Cortex of kidney (tissue), 1 donor: ENCODE measurements at places on chromosomes 3 and 15.

GRCh38 chr15:52857937-52858781 is 68.0 kb upstream of the ONECUT1 start:
- DNase-seq, result no peak

- DNase-seq, result no peak
Measured at GRCh38 chr3:45084361-45084760, 58.3 kb downstream of the CLEC3B start.

DNA sequence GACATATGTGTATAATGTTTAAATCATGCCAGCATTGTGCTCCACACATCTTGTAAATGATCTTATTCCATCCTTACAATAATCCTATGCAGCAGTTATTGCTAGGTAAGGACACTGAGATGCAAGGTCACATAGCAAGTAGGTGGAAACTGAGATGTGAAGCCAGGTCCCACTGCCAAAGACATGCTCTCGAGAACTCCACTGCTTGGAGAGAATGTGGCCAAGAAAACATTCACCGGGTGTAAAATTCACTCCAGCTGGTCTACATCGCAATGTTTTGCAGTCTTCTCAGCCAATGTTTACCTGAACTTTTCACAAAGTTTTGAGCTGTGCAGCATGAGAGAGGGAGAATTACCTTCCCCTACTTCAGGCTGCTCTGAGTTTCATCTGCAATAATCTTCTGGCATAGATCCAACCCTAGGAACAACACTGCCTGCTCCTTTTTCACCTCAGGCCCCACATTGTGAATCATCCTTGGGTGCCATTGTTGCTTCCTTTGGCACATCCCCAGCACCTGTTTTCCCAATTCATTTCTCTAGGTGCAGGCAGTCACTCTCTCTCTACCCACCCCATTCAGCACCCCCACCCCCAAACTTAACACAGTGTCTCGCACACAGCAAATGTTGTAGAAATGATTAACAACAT is 53.5 kb upstream of the PRTG start:
- DNase-seq, result no peak

GRCh38 chr15:32716915-32717425 is 834 bp upstream of the GREM1 start:
- DNase-seq, result no peak

DNA sequence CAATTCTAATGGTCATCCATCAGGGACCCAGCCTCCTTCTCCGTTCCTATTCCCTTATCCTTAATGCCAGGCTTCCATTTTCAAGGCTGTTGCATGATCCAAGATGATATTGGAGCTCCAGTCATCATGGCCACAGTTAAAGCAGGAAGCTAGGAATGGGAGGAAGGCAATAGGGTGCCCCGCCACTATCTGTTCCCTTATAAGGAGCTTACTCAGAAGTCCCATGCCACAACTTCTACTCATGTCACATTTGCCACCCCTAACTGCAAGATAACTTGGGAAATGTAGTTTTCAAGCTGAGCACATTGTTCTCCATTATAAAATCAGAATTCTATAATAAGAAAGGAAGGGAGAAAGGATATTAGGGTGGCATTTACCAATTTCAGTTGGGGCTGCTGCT is 38.6 kb upstream of the SPSB4 start:
- DNase-seq, result no peak

- no peak for DNase-seq
Measured at GRCh38 chr3:27224197-27224596, 145.0 kb downstream of the NEK10 start.

DNA sequence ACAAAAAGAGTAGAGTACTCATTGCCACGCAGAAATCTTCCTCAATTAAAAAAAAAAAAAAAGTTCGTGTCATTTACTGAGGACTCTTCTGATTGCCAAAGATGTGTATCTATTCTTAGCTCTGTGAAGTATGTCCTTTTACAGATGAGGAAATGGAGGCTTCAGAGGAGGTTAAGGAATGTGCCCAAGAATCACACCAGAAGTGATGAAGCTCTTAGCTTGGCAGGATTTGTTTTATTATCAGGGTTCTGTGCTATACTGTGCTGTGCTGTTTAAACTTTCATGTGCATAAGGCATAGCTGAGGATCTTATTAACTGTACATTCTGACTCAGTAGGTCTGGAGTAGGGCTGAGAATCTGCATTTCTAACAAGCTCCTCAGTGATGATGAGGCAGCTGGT is 665.2 kb upstream of the ADAMTS9 start:
- no peak for DNase-seq

GRCh38 chr3:61964566-61964965 is 403.2 kb downstream of the PTPRG start:
- no peak for DNase-seq

DNA sequence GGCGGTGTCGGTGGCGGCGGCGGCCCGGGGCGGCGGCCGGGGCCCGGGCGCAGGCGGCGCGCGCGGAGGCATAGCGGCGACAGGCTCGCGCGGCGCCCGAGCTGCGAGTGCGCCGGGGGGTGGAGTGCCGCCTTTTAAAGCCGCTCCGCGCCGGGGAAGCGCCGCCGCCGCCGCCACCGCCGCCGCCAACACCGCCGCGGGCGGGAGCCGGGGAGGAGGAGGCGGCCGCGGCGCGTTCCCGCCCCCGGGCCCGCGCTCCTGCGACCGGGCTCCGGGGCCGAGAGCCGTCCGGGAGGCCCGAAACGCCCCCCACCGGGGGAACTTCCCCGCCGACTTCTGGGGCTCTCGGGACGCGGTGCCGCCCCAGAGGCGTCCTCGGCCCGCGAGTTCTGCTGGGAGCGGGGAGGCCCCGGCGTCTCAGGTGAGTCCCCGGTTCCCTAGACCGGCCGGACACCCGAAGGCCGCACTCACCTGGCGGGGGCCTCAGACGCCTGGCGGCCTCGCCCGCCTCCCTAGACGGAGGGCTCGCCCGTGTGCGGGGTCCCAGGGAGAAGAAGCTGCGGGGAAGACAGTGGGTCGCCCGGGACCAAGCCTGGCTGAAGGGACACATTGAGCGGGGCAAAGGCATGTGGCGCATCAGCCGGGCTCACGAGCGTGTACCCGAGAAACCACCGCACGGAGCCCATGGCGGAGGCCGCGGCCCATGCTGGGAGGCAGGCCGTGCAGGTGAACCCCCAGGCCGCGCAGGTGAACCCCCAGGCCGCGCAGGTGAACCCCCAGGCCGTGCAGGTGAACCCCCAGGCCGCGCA is at the start of gene PCSK6:
PCSK6 (minus strand) TSS at position 109 of the 809 bp plus-strand sequence; CDS start at position 72, 37 bp downstream.
- no peak for DNase-seq

DNA sequence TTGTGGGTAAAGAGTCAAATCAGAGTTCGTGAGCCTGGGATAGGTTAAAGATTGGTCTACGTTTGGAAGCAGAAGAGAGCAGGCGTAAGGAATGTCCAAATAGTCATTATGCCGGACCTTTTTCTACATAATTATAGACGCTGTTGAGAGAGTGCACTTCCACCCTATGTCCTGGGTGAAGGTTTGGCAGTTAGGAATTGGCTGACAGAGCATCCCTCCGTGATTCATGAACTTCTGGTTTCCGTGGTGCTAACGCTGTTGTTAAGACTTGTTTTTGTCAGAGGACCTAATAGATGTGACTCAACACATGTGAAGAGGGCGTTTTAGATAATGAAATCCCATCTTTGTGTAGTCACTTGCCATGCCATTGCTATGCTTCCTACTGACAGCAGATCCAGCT is 1.1 kb downstream of the EAF1 start:
- no peak for DNase-seq

DNA sequence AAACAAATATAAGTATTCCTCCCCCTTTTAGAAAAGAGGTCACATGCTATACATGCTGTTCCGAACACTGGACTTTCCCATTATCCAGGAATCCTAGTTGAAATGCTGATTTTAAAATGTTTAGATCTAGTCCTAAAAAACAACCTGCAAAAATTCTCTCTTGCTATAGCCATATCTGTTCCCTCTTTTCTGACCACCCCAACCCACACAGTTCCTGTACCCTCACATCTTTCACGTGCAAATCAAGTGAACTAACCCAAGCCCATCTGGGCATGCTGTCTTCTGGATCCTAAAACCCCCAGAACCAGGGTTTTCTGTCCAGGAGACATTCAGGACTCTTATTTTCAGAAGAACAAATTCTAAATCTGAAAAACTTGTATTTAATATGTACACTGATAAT is 67.4 kb downstream of the RAD18 start:
- DNase-seq, result no peak

GRCh38 chr3:12591997-12592715 is 35.3 kb downstream of the MKRN2 start:
- no peak for DNase-seq

GRCh38 chr3:68631850-68632545 is 300.3 kb downstream of the TAFA4 start:
- no peak for DNase-seq

DNA sequence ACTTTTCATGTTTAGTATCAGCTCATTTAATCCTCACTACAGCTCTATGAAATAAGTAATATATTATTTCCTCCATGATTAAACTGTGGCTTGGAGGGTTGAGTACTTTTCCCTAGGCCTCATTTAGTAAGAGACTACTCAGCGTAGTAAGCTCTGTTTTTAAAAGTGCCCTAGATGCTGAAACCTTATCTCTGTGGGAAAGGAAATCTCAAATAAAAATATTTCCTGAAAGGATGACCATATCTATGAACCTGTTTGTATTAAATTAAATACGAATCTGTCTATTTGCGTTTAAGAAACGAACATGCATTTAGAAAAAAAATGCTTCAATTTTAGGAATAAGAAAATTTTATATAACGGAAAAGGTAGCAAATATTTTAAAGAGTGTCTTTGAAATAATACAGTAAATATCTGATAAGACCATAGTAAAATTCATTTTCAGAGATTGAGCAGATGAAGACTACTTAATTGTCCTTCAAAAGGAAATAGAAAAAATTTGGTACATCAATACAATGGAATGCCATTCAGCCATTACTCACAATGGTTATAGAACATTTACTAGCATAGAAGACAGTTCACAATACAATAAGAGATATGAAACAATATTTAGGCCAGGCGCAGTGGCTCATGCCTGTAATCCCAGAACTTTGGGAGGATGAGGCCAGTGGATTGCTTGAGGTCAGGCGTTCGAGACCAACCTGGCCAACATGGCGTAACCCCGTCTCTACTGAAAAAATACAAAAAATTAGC is 56.2 kb downstream of the ATG7 start:
- DNase-seq, result no peak

- DNase-seq, result no peak
Measured at GRCh38 chr3:195458316-195458717, 15.5 kb upstream of the ACAP2 start.

GRCh38 chr15:41416128-41416741 is 660 bp upstream of the RTF1 start:
- DNase-seq, result no peak

DNA sequence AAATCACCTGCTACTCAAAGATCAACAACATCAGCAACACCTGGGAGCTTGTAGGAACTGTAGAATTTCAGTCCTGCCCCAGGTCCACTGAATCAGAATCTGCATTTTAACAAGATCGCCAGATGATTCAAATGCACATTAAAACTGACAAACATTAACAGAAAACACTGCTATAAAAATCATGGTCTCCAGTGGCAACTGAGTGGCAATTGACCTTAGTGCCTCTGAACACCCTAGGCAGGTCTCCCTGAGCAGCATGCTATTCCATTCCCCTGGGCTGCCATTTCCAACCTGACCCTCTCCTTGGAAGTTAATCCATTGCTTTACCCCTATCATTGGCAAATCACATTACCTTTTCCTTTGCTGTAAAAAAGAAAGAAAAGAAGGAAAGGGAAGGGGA is 23.0 kb upstream of the TOP2B start:
- DNase-seq, result no peak

DNA sequence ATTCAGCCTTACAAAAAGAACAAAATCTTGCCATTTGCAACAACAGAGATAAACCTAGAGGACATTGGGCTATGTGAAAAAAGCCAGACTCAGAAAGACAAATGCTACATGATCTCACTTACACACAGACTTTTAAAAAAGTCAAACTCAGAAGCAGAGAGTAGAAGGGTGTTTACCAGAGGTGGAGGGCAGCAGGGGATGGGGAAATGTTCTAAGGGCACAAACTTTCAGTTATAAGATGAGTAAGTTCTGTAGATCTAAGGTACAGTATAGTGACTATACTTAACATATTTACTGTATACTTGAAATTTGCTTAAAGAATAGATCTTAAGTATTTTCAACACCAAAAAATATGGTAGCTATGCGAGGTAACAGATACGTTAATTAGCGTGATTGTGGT is 3.0 kb downstream of the MYEF2 start:
- no peak for DNase-seq

DNA sequence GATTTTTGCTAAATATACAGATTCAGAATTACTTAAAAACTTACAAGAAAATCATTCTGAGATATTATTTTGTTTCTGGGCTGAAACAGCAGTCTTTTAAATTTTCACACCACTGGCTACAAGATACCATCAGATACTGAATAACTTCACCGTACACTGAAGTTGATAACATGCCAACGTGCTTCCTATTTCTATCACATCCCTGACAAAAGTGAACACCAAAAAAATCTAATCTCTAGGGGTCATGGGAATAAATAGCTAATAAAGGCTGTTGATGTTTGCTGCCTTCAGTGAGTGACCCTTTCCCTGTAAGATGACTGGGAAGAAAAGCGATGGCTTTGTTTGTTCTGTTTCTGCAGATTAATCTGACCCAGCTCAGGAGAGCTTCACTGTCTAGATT is 120.5 kb downstream of the DUT start:
- DNase-seq, result no peak

DNA sequence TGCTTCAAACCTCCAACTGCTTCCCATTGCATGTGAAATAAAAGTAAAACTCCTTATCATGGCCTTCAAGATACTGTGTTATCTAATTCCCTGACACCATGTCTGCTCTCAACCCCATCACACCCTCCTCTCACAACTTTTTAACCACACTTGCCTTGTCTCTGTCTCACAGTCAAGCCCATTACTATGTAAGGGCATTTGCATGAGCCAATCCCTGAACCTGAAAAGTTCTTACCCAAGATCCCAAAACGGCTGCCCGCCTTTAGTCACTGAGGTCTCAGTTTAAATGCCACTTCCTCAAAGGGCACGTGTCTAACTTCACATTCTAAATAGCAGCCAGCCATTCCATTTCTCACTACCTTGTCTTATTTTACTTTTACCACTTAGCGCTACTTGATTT is 83.1 kb downstream of the SST start:
- DNase-seq, result no peak
